ENCODE measurements at places on chromosomes 6 and 20.

GRCh38 chr6:21241231-21242130 lies 352.1 kb upstream of the SOX4 start:
- DNase-seq = no peak

GRCh38 chr20:46599227-46599987 lies 49.0 kb upstream of the OCSTAMP start:
- DNase-seq = no peak

- no peak for DNase-seq
Observed at GRCh38 chr6:168636147-168637004, 195.4 kb downstream of the SMOC2 start.

GRCh38 chr20:34995696-34996095 lies 40.0 kb downstream of the MYH7B start:
- no peak for DNase-seq

GRCh38 chr6:56043761-56044160 lies 168.4 kb upstream of the BMP5 start:
- DNase-seq = no peak

DNA sequence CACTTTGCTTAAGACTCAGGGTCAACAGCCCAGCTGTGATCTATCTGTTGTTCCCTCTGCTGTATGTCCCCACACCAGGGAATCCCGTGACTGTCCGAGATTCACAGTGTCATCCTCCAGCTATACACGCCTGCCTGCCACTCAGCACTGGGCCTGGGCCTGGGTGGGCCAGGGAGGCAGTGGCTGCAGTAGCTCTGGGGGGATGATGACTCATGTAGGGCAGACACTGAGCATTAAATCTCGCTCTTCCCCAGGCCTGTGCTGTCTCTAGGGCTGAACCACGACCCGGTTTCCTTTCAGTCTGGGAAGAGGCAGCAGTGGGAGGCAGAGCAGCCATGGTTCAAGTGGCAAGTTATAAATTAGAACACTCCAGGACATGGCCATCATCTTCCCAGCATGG lies 173.9 kb downstream of the LRFN2 start:
- no peak for DNase-seq

GRCh38 chr20:53742685-53743081 lies 149.0 kb upstream of the ZNF217 start:
- no peak for DNase-seq

Data from NCI-H1694 treated with DMSO at 0.1 percent for 48 hours (cell line).